ENCODE measurements at places on chromosomes 6 and 20.

DNA sequence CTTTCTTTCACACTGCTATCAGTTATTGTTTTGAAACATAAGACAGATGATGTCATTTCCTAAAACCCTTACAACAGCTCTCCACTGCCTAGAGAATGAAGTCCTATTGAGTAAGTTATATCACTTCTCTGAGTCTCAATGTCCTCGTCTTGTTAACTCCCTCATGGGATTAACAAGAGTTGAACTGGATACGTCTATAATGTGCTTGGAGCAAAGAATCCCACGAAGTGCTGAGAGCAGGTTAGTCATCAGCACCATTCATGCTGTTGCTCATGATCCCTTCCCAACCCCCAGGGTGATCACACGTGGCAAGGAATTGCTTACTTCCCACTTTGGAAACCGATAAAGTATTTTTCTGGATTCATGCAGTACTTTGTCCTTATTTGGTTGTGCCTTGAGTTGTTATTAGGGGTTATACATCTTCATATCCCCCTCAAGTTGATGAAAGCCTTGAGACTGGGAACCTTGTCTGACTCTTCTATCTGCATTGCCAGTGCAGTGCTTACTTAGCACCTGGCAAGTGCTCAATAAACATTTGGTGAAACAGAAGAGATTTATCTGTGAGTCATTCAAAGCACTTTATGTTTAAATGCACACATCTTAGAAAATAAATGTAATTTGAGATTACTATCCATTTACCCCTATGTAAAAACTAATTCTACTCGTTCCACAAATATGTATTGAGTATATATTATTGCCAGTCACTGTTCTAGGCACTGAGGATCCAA, 487.5 kb downstream of the EPM2A start:
- DNase-seq: no peak

DNA sequence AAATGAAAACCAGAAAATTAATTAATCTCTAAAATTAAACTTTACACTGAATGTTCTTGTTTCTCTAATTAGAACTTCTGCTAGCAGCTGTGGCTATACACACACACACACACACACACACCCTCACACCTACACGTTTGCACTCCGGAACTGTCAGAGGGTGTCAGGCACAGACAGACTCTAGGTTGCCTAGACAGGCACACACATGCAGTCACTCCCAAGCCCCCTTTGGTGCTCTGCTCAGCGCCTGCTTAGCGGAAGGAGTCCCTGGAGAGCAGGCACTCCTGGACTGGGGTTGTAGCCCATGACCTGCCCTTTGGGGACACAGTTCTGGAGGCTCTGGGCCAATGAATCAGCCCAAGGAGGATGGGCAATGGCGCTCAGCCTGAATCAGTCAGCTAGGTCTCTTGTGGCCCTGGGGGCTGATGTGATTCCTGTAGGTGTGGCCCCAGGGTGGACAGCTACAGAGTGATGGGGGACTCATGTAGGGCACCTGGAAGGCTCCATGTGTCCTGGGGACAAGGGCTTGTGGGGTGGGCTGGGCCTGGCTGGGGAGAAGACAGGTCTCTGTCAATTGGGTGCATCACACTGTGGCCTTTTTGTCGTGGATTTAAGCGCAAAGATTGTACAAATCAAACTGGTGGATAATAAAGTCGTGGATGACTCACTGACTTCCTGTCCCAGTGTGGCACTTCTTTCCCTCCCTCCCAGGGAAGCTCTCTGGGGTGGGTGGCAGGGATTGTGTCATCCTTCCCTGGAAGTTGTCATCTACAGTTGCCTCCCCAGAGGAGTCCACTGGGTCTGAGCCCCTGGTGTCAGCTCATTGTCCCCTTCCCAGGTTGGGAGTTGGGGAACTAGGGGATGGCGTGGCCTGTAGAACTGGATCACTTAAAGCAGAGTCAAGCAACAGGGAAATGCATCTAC, 8.8 kb downstream of the TMEM151B start:
- no peak for DNase-seq

- DNase-seq: no peak
Measured at GRCh38 chr6:131317516-131317915, 182.2 kb downstream of the AKAP7 start.

GRCh38 chr6:22102671-22103070, 194.2 kb downstream of the PRL start:
- DNase-seq: no peak

DNA sequence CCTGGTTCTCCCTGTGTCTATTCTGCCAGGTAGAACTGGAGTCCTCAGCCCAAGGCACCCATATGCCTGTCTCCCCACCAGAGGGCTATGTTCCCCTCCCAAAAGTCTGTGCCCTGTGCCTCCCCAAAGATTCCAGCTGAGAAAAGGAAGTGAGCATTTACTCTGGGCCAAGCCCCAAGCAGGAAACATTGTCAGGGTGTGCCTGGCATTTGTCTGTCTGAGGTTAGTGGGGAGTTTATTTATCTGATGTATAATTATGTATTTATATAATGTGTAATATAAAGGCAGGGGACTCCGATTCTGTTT, 5.6 kb downstream of the GDF5 start:
- DNase-seq: no peak

- no peak for DNase-seq
Measured at GRCh38 chr20:59603781-59604541, at the start of gene PHACTR3. TSS of gene PHACTR3 (plus strand) at chr20:59604540. CDS start at chr20:59605015, 475 bp downstream.

DNA sequence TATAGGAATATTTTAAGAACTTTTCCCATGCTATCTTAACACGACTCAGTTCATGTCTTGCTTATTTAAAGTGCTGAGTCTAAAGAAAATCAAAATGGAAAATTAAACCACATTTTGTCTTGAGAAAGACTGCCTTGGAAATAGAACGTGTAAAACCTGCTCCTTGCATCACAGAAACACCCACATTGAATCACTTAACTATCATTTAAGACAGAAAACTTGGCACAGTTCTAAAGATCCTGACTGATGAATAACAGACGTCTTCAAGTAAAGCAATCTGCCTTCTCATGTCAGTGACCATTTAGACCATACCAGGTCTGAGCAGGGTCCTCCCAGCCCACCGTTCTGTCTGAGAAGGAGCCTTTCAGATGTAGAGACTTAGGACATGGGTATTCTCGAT, 7.4 kb downstream of the PERP start:
- DNase-seq: no peak

DNA sequence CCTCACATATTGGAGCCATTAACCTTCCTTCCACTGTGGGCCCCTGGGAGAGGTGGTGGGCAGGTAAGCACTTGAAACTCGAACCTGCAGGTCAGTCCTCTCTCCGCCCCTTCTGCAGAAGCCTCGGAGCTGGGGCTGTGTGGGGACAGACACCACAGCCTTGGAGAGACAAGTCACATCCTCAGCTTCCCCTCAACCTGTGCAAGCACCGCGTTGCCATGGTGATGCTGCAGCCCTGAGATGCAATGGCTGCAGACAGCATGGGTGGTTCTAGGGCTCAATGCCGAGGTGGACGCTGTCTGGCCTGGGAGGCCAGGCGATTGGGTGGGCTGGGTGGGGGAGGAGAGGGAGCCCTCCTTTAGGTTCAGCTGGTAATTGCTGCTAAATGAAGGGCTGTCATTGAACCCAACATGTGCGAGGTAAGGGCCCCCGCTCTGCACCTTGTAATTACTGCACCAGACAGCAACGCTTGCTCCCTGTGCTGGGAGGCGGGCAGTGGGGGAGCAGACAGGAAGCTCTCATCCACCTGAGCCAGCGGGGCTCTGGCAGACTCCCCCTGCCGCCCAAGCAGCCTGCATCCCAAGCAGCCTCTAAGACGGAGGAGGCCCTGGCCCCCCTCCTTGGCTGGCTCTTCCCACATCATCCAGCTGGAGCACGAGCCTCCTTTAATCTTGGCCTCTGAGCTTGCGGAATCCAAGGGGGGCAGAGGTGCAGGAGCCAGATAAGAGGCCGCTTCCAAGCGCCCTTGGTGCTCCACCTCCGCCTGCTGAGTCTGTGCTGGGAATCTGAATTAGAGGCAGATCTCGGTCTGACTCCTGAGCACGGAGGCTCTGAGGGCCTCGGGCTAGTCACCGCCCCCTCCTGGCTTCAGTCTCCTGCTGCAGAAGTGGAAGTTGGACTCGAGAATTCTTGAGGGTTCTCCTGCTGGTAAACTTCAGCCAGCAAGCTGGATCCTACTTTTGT, 39.8 kb upstream of the CDH22 start:
- no peak for DNase-seq

- no peak for DNase-seq
Measured at GRCh38 chr6:11780097-11780428, 1.5 kb upstream of the ADTRP start.

GRCh38 chr20:47699818-47700217, 85.5 kb downstream of the SULF2 start:
- DNase-seq: no peak

GRCh38 chr20:40680161-40680959, 8.7 kb downstream of the MAFB start:
- DNase-seq: no peak

- DNase-seq: no peak
Measured at GRCh38 chr6:122845916-122846612, 57.0 kb downstream of the SMPDL3A start.

DNA sequence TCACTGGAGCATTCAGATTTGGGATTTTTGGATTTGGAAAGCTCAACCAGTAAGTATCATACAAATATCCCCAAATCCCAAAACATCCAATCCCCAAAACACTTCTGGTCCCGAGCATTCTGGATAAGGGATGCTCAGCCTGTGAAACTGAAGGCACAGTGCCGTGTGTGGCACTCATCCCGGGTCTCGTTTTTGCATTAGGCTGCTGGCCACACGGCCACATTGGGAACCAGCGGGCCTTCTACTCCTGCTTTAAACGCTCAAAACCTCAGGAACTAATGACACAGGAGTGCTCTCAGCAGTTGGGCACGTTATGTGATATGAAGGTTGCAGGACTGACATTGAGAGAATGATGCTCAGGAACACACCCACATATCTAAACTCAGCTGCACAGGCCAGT, 35.6 kb downstream of the PSMG4 start:
- DNase-seq: no peak

DNA sequence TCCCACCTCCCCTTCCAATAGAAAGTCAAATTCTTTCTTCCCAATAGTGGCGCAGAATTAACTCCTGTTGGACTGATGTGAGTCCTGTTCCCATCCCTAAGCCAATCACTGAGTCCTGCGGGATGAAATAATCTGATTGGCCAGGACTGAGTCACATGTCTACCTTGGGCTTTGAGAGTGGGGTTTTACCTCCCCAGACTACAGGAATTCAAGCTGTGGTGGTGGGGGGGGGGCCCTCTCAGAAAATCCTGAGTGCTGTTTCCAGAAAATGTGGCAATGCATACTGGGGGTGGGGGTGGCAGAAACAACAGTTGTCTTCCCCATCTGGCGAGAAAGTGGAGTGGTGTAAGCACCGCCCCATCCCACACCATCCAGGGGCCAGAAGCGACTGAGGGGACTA, 65.7 kb downstream of the CTCFL start:
- DNase-seq: no peak

DNA sequence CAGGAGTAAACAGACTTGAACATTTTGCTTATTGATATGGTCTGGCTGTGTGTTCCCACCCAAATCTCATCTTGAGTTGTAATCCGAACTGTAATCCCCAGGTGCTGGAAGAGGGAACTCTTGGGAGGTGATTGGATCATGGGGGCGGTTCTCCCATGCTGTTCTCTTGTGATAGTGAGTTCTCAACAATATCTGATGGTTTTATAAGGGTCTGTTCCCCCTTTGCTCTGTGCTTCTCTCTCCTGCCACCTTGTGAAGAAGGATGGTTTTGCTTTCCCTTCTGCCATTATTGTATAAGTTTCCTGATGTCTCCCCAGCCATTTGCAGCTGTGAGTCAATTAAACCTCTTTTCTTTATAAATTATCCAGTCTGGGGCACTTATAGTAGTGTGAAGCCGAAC, 40.0 kb downstream of the MYLIP start:
- DNase-seq: no peak

DNA sequence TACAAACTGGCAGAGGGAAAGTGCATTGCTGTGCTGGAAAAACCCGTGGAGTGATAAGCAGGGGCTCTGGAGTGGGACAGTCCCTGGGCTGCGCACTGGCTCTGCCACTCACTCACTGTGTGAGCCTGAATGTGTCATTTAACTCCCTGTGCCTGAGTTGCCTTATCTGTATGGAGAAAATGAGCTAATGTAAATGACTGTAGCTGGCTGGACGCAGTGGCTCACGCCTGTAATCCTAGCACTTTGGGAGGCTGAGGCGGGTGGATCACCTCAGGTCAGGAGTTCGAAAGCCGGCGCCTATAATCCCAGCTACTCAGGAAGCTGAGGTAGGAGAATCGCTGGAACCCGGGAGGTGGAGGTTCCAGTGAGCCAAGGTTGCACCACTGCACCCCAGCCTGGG, 18.4 kb upstream of the RPN2 start:
- no peak for DNase-seq
